G401 (cell line): ENCODE measurements at places on chromosomes 3 and 15.

GRCh38 chr3:29329986-29330890 is 49.4 kb downstream of the RBMS3 start:
- DNase-seq = no peak

- no peak for DNase-seq
Observed at GRCh38 chr3:172449466-172450149, 1.4 kb upstream of the GHSR start.

- DNase-seq = peak; percentile 86
Observed at GRCh38 chr3:177830411-177830849, 633.1 kb upstream of the TBL1XR1 start.

GRCh38 chr15:85543741-85544155 is 163.3 kb downstream of the AKAP13 start:
- no peak for DNase-seq

GRCh38 chr3:62241279-62241678 is 132.1 kb downstream of the FEZF2 start:
- DNase-seq = no peak

- DNase-seq = no peak
Observed at GRCh38 chr3:123818324-123818920, 65.7 kb downstream of the MYLK start.

DNA sequence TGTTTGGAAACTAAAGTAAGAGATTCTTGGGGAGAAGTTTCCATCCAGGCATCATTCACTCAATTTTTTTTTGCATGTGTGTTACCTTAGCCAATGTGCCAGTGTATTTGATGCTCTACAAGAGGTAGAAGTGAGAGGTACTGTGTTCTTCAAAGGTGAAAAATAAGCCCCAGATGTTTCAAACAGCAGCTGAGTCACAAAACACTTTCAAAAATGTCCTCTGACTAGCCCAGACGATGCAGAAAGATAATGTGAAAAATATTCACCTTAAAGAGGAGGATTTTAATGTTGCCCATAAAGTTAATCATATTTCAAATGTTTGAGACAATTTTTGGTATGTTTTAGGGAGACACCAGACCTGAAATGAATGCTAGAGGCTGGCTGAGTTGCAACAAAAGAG is 107.7 kb upstream of the RASGRP1 start:
- DNase-seq = no peak

GRCh38 chr3:128736601-128737000 is 10.6 kb downstream of the RAB7A start:
- DNase-seq = no peak

GRCh38 chr15:60795471-60795870 is 316.5 kb upstream of the ICE2 start:
- no peak for DNase-seq

DNA sequence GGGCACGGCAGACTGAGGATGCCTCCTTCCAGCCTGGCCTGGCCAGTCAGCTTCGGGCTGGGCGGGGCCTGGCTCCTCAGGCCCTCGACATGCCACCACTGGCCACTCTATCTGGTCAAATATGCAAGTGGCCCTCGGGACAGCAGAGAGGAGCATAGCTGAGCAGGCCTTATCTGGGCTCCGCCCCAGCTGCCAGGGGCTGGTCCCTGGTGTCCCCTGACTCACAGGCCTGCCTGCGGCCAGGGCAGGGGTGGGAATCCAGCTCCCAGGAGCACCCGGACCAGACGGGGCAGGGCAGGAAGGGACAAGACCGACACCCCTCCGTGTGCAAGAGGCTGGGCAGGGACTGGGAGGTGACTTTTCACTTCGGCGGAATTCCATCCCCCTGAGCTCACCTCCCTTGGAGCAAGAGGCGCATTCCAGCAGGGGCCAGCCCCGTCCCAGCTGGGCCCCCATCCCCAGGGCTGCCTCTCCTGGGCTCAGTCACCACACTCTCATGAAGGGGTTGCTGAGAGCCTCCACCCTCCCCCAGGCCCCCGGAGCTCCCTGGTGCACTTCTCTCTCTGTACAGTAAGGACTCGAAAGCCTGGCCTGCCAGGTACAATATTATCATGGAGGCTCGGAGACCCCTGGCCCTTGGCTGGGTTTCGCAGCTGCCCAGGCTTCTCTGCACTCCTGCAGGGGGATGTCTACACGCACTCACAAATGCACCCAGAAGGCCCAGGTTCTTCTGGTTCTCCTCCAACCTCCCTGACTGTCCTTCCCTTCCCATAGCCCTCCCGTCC is 29.5 kb downstream of the WNT7A start:
- no peak for DNase-seq

GRCh38 chr3:67678665-67679064 is 24.3 kb upstream of the SUCLG2 start:
- no peak for DNase-seq

- DNase-seq = peak; percentile 59
Observed at GRCh38 chr3:116048991-116049390, 396.3 kb downstream of the LSAMP start.

DNA sequence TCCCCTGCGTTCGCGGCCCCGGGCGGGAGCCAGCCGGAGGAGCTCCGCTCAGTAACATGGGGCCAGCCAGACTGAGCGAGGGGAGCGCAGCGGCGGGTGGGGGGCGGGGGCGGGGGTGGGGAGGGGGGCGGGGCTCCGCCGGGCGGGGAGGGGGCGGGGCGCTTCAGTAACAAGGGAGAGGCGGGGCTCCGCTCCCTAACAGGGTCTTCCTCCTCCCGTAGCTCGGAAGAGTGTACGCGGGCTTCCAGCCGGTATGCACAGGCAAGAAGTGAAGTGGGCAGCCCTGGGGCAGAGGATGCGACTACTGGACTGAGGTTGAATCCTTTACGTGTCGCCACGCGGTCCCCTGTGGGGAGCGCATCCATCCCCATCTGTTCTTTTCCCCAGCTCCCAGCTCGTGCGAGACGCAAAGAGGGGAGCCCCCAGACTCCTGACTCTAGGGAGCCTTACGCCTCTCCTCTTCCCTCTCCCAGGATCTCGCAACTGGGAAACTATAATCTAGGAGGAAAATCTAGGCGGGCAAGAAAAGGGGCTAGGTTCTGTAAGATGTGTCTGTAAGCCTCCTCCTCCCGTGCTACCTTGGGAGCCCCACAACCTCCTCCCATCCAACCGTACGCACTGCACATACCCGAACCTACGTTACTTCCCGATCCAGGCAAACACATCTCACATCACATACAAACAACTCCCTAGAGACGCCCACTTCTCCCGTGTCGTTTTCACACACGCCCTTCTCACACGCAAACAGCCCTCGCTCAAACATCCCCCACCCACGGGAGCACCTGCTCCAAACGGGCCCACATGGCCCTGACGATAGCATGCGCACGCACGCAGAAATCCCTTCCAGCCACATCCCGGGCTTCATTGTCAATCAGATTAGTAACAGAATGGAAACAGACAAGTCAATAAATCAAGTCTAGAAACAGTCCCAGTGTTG is at the start of gene SHF:
Gene SHF (minus strand): TSS at position 73 of the 937 bp plus-strand sequence. CDS start 15 bp downstream, at position 58.
- DNase-seq = peak; percentile 89

GRCh38 chr15:71362987-71363968 is 248.0 kb downstream of the THSD4 start:
- DNase-seq = no peak

DNA sequence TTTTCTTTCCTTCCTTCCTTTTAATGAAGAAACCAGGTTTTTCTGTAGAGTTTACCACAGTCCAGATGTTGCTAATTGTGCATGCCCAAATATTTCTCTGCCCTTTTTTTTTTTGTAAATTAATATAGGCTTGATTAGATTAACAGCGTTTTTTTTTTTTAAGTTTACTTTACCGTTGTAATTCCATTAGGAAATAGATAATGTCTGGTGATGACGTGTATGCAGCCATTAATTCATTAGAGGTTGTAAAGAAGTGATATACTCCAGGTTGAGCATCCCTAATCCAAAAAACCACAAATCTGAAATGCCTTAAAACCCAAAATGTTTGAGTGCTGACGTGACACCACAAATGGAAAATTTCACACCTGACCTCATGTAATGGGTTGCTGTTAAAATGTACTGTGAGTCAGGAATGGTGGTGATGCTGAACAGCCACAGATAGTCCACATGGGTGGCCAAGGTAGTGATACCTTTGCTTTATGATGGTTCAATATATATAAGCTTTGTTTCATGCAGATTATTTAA is 43.2 kb downstream of the KNL1 start:
- DNase-seq = no peak

GRCh38 chr3:101685870-101686307 is 629 bp downstream of the RPL24 start:
- no peak for DNase-seq

- no peak for DNase-seq
Observed at GRCh38 chr3:47533996-47534454, 20.5 kb upstream of the ELP6 start.

- DNase-seq = no peak
Observed at GRCh38 chr3:73766599-73767381, 142.0 kb upstream of the PDZRN3 start.

GRCh38 chr15:81534124-81534523 is 160.1 kb upstream of the TMC3 start:
- no peak for DNase-seq

GRCh38 chr3:44000586-44000985 is 241.1 kb upstream of the TOPAZ1 start:
- DNase-seq = no peak

- no peak for DNase-seq
Observed at GRCh38 chr3:57555306-57555705, 768 bp upstream of the PDE12 start.

DNA sequence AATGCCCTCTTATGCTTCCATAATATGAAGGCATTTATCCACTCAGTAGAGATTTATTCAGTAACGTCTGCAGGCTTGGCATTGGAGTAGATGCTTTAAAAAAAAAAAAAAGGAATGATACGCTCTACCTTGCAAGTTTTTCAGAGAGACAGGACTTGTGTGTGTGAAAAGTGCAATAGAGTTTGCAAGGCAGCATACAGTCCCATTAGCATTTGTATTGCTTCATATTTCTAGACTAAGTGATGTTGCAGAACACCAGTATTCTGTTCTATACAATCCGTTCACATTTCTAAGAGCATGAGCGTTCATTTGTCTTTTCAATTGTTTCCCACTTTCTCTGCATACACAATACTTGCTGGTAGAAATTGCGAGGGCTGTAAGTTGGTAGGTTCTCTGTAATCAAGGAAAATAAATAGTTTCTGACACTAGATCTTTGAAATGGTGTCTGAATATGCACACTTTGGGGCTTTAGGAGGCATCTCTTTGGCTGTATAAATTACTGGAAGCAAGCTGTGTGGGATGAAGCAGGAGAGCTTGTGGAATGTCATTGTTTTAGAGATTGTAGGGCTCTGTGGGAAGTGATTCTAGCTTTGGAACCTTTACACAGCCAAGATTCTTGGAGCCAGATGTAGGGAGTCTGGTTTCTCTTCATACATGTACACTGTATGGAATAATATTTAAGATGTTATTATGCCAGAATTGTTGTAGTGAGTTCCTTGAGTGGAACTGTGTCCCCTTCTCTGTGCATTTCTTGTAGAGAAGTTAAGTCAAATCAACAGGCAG is 262.7 kb downstream of the FEZF2 start:
- no peak for DNase-seq

GRCh38 chr3:126543457-126544061 is 15.2 kb downstream of the C3orf22 start:
- DNase-seq = no peak

DNA sequence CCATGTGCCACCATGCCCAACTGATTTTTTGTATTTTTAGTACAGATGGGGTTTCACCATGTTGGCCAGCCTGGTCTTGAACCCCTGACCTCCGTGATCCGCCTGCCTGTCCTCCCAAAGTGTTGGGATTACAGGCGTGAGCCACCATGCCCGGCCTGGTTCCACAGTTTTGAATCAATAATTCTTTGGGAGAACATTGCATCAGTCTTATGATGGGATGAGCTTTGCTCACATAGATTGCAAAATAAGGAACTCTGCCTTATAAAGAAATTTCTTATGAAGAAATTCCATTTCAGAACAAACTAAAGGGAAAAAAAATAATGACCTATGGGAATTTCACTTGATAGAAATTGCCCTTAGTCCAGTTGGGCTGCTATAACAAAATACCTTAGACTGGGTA is 15.8 kb upstream of the TMPRSS7 start:
- DNase-seq = no peak

DNA sequence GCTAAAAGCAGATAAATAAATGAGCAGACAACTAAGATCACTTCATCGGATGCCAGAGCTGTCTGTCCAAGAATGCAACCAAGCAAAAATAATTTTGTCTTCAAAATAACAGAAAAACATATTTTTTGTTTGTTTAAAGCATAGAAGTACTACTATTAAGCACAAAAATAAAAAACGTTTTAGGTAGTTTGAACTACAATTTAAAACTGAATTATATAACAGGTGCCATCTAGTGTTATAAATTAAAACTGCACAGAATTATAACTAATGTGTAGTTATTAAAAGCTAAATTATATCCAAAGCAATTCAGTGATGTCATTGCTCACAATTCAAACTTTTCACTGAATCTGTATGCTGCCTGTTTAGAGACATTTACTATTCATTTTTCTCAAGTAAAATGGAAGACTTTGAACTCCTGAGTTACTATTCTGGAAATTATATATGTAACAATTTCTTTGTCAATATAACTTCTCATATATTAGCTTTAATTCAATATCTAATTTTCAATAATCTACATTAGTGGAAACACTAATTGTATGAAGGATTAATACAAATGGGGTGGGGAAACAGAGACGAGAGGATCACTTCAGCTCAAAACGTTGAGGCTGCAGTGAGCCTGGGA is 29.5 kb downstream of the LINS1 start:
- DNase-seq = peak; percentile 34

GRCh38 chr3:87333393-87333892 is 57.1 kb upstream of the POU1F1 start:
- DNase-seq = no peak

DNA sequence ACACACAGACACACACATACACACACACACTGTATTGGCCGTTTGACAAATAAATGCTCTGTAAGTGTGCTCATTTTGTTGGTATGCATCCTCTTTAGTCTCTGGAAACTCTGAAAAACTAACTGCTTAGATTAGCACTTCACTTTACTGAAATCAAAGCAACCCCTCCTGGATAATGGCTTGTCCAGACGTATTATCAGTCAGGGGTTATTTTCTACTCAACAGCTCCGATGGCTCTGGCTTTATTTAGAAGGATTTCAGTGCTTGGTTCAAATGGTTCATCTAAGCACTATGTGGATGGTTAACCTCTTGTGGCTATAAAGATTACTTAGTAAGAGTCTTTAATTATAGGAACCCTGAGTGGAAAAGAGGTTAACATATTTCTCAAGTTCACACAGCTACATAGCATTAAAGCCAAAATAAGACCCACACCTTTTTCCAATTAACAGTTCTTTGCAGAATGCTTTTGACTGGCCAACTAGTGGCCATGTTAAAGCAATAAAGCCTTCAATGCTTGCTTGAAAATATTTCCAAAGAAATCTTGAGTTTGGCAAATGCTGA is 516.1 kb upstream of the NAALADL2 start:
- DNase-seq = peak; percentile 18

DNA sequence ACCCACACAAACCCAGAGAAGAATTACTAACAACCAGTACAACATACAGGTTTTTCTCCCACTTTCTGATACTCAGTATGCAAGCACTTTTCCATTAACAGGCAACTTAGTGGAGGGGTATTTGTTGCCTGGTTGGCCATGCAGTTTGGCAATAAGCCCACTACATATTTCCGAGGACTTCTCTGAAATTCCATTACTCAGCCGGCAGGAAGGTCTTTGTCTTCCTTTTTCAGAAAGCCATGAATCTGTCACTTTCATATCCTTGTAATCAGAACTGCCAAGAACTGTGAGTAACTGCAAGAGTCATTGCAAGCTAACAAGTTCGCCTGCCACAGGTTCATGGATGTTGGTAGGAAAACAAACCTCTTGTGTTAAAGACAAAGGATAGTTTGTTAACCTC is 422.3 kb upstream of the ROBO1 start:
- DNase-seq = no peak
